ENCODE measurements at places on chromosomes 7 and 10.

DNA sequence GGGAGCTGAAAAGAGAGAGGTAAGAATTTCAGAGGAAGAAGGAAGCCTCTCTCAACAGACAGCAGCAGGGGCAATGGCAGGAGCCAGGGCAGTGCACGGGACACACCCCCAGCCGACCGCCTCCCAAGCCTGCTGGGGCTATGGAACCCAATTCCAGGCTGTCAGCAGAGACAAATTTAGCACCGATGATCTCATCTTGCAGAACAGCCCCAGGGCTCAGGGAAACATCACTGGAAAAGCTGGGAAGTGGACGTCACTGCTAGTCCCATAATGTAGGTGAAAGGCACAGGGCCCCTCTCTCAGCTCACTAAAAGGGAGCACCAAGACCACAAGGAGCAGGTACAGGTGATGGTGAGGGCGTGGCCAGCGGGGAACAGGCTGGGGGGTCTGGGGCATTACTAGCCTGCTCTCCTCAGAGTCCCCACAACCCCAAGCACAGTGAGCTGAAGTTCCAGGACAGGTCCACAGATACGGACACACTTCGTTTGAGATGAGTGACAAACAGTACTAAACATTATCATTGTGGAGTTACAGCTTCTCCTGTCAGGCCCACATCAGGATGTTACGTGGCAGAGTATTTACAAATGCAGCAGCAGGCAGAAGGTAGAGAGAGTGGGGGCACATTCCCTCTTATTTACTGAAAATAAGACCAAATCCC, 103.7 kb downstream of the PLXNA4 start:
- peak; percentile 78 for DNase-seq

DNA sequence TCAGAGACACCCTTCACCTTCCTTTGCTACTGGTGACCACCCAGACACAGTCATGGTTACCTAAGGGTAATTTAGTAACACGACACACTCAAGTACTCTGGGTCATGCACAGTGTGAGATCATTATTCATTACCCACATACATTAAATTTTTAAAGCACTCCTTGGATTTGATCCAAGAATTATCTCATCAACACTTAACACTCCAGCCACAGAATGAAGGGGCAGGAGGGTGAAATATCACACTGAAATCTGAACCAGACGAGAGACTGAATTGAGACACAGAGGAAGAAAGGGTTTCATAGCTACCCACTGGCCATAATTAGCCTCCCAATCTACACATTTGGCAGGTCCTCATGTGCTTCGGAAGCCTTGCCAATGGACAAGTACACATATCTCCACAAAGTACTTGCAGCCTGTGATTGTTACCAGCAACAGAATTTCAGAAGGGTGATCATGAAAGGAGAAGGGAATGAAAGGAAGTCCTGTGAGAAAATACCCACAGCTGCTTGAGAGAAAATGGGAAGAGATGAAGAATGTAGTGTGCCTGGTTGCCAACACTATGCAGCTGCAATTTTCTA, 189.3 kb downstream of the POLR1F start:
- DNase-seq, result no peak

DNA sequence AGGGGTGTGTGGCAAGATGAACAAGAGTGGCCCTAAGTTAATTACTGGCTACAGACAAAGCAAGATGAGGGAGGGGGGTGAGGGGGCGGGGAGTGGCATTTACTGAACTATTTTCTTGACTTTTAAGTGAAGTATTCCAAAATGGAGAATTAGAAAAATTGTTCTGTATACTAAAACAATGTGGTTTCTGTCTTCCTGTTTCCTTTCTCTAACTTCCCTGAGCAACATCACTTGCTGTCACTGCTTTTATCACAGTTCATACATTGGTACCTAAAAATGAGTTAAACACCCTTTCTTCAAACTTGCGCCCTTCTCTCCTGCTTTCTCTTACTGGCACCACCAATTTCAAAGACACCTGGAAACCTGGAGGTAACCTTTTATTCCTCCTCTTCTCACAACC, 21.6 kb downstream of the PDZD8 start:
- no peak for DNase-seq

DNA sequence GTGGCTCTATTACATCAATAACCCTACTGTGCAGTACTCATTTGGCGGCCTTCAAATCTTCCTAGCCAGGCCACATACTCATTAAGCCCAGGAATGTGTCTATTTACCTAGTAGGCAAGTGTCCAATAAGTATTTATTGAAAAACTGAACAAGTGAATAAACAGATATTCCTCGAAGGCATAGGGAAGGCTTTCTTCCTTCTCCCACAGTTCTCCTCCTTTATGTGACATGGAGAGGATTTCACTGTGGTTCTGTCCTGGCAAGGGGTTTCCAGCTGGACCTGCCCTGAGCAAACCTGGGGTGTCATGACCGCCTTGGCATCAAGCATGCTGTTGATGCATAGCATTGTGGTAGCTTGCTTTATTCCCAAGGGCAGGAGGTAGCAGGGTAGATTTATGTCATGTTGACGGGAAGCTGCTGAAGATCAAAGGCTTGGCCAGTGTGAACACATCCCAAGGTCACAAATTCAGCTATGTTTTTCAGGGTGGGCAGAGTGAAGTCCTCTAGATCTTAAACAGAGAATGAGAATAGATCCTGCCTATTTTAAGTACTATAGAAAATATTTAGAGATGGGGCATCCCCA, 195.1 kb downstream of the INHBA start:
- DNase-seq, result no peak

- no peak for DNase-seq
These were observed 18.1 kb downstream of the FOXP2 start for GRCh38 chr7:114432703-114433102.

All from fibroblast of the aortic adventitia (primary cell).